A549 treated with Hydrocortisone at 1 μM for 4 hours (cell line): ENCODE measurements at places on chromosomes 2 and 18. TPM values are rescaled to one million over a fixed set of nuclear protein-coding genes. Genes with fewer than 3 reads are reported as not detected.

AQP12B gene
- total RNA-seq: not detected in 5 replicates

AAMP gene
- 122 to 179 TPM (median 125 TPM) in 5 replicates for total RNA-seq

C2orf66 gene
- total RNA-seq: 0.06 to 0.07 TPM in 2 of 5 replicates, not detected in the others

HOXD13 gene
- 0.13 to 0.26 TPM (median 0.15 TPM) in 5 replicates for total RNA-seq

KLHL41 gene
- total RNA-seq: 0.13 to 0.31 TPM (median 0.18 TPM) in 5 replicates

NCK2 gene
- total RNA-seq: 20.0 to 27.7 TPM (median 26.9 TPM) in 5 replicates

FTCDNL1 gene
- total RNA-seq: 2.5 to 3.8 TPM (median 3.1 TPM) in 5 replicates

ANTXR1 gene
- 97.2 to 167 TPM (median 135 TPM) in 5 replicates for total RNA-seq

CYP26B1 gene
- total RNA-seq: 12.1 to 16.0 TPM (median 14.7 TPM) in 5 replicates

C2orf80 gene
- not detected in 5 replicates for total RNA-seq

NEU2 gene
- not detected in 5 replicates for total RNA-seq

SLC40A1 gene
- 1.5 to 2.9 TPM (median 1.6 TPM) in 5 replicates for total RNA-seq

CABYR gene
- total RNA-seq: 13.8 to 18.9 TPM (median 14.4 TPM) in 5 replicates

POTEJ gene
- not detected in 5 replicates for total RNA-seq

TRAK2 gene
- 11.2 to 18.0 TPM (median 14.2 TPM) in 5 replicates for total RNA-seq

RGPD3 gene
- total RNA-seq: 0.06 to 0.23 TPM (median 0.17 TPM) in 5 replicates

ALPP gene
- total RNA-seq: 9.3 to 13.2 TPM (median 12.1 TPM) in 5 replicates

C2orf92 gene
- total RNA-seq: 0.71 to 1.0 TPM (median 0.83 TPM) in 5 replicates

NRBP1 gene
- total RNA-seq: 126 to 136 TPM (median 129 TPM) in 5 replicates

ATP8B1 gene
- total RNA-seq: 6.0 to 8.9 TPM (median 6.8 TPM) in 5 replicates

CTNNA2 gene
- total RNA-seq: 0.15 to 0.36 TPM (median 0.21 TPM) in 5 replicates

CCDC74A gene
- 10.7 to 15.4 TPM (median 15.0 TPM) in 5 replicates for total RNA-seq

DNAH6 gene
- 0.01 to 0.18 TPM (median 0.10 TPM) in 5 replicates for total RNA-seq

RNU2-63P gene
- not detected in 5 replicates for total RNA-seq

TMEM163 gene
- total RNA-seq: 0.06 to 0.22 TPM (median 0.16 TPM) in 5 replicates

CFC1 gene
- total RNA-seq: 0.09 to 0.10 TPM in 2 of 5 replicates, not detected in the others

LHCGR gene
- total RNA-seq: not detected in 5 replicates

HOXD3 gene
- 0.08 to 0.18 TPM (median 0.17 TPM) in 4 of 5 replicates, not detected in the other for total RNA-seq

ERICH2 gene
- total RNA-seq: not detected in 5 replicates

CNDP1 gene
- total RNA-seq: not detected in 5 replicates

WNT10A gene
- 0.06 to 0.12 TPM (median 0.09 TPM) in 4 of 5 replicates, not detected in the other for total RNA-seq

TCF7L1 gene
- 8.5 to 11.5 TPM (median 10.2 TPM) in 5 replicates for total RNA-seq

RAB6C gene
- not detected in 5 replicates for total RNA-seq

FSIP2 gene
- total RNA-seq: 0.02 TPM in 1 of 5 replicates, not detected in the others

C2orf42 gene
- total RNA-seq: 6.5 to 8.9 TPM (median 7.8 TPM) in 5 replicates

XDH gene
- 0.99 to 1.4 TPM (median 1.0 TPM) in 5 replicates for total RNA-seq

ALLC gene
- 0.07 TPM in 1 of 5 replicates, not detected in the others for total RNA-seq

UNC80 gene
- total RNA-seq: not detected in 5 replicates

ANKRD62 gene
- total RNA-seq: not detected in 5 replicates

SLC9A4 gene
- not detected in 5 replicates for total RNA-seq

FLACC1 gene
- 0.16 to 0.46 TPM (median 0.17 TPM) in 5 replicates for total RNA-seq

MATN3 gene
- total RNA-seq: 11.9 to 19.5 TPM (median 17.0 TPM) in 5 replicates

STON1 gene
- 0.32 to 0.52 TPM (median 0.40 TPM) in 5 replicates for total RNA-seq

GPR75 gene
- 1.5 to 2.3 TPM (median 1.8 TPM) in 5 replicates for total RNA-seq

ADAM23 gene
- 8.2 to 9.5 TPM (median 9.1 TPM) in 5 replicates for total RNA-seq

ACMSD gene
- total RNA-seq: not detected in 5 replicates

SP5 gene
- not detected in 5 replicates for total RNA-seq

LYPD6B gene
- total RNA-seq: 0.10 TPM in 1 of 5 replicates, not detected in the others

GPN1 gene
- total RNA-seq: 57.0 to 65.3 TPM (median 59.1 TPM) in 5 replicates

FAM210A gene
- 22.9 to 27.2 TPM (median 25.1 TPM) in 5 replicates for total RNA-seq

CIB4 gene
- 0.16 to 0.40 TPM (median 0.24 TPM) in 3 of 5 replicates, not detected in the others for total RNA-seq

CCDC85A gene
- total RNA-seq: 0.29 to 0.33 TPM (median 0.32 TPM) in 5 replicates

ABCB11 gene
- total RNA-seq: 0.02 to 0.13 TPM (median 0.03 TPM) in 5 replicates

TGFA gene
- 4.4 to 6.0 TPM (median 4.6 TPM) in 5 replicates for total RNA-seq
